ENCODE measurements at places on chromosomes 5 and 9.

- no peak for DNase-seq
Observed at GRCh38 chr5:177087398-177088005, 787 bp downstream of the FGFR4 start.

- DNase-seq: peak; percentile 51
Observed at GRCh38 chr5:87069974-87070608, 197.6 kb upstream of the RASA1 start.

GRCh38 chr9:95190413-95190812 lies 127.1 kb downstream of the FANCC start:
- DNase-seq: no peak

DNA sequence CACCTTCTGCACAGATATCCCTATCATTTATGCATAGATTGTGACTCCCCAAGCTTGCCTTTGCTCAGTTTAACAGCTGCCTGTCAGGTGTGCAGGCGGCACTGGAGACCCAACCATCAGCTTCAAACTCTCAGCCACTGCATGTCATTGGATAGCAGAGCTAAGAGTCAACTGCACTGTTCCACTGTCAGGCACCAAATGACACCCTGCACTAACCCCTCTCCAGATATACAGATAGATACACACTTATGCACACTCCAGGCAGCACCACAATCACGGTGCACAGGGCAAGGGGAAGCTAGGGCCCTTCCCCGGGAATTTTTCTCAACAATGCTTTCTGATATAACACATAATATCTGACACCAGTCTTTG lies 142.3 kb downstream of the BNC2 start:
- DNase-seq: no peak

DNA sequence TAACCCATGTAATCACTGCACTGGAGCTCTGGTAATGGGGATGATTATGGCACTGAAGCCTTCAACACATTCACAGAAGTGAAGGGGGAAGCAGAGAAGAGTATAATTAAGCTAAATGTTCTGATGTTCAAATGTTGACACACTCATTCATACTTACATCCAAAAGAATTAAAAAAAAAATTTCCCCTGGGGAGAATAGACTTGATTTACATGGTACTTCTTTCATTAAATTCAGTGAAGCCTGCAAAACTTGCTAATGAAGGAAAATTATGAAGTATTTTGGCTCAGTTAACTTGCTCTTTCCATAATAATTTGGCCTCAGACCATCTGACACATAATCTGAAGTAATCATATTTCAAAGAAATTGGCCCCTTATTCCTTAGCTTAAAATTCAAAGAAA lies 428.8 kb downstream of the SH3GL2 start:
- no peak for DNase-seq

GRCh38 chr9:98255061-98255577 lies 330 bp downstream of the TBC1D2 start:
- peak; percentile 51 for DNase-seq

- no peak for DNase-seq
Observed at GRCh38 chr5:144284931-144285502, 114.3 kb downstream of the KCTD16 start.

Measured in astrocyte (in vitro differentiated cells and primary cell).